ENCODE measurements at places on chromosomes 6 and 20.

- DNase-seq = no peak
Measured at GRCh38 chr6:112287577-112288225, 33.3 kb upstream of the LAMA4 start.

DNA sequence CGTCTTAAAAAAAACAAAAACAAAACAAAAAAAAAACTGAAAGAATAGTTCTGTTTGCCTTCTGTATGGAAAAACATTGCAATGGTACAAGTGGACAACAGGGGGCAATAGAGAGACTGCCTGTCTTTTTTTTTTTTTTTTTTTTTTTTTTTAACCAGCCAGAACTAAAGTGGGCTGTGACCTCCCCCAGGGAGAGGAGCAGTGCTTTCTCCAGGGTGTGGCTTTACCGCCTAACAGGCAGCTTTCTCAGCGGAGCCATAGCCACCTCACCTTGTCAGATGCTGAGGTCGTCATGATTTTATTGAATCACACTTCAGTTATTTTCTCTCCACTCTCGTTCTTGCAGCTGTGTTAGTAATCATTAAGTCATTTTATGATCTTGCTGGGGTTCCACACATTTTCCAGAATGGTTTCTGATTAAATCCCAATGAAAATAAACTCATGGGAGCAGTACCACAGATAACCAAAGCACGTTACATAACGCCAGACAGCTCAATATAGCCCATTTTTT is 78.4 kb downstream of the GMPR start:
- DNase-seq = no peak

DNA sequence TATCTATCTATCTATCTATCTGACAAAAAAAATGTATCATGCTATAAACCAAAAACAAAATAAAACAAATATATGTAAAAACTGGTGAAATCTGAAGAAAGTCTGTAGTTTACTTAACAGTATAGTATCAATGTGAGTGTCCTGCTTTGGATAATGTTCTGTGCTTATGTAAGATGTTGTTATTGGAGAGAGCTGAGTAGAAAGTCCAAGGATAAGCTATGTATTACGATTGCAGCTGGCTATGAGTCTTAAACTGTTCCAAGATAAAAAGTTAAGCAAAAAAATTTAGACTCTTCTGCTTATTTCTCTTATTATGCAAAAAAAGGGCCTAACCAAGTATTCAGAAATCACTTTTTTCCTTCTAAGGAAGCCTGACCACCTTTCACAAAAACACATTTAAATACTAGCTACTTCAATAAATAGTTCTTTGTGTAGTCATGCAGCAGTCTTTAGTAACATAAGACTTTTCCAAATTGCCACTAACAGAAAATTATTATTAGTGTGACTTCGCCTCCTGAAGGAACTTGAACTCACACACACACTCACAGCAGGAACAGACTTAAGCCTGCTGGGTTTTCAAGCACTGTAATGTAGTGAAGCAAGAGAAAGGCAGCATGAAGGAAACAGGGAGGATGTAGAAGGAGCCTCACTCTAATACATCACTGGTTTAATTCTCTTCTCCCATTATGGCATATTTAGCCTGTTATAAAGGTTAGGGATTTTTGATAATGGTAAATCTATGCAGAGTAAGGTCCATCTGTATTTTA is 265.8 kb upstream of the GJE1 start:
- DNase-seq = no peak

DNA sequence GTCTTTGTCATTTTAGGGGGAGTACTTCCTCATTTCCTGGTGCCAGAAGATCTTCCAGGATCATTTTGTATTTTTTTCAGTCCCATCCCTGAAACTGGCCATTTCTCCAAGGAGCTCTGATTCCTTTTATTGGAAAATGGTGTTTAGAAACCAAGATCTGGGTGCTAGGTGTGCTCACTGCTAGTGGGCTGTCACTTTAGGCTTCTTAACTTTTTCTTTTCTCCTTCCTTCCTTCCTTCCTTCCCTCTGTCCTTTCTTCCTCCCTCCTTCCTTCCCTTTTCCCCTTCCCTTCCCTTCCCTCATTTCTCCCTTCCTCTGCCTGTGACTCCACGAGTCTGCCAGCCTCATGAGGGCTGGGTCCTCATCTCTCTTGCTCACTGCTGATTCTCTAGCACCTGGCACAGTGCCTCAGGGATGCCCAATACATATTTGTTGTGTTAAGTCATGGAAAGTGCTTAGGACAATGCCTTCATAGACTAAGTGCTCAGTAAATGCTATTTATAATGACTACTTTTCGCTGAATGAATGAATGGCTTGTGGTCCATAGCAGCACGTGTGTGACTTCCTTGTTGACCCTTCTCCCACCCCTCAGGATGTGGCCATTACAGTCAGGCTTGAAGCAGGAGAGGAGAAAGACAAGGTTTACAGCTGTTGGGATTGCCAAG is 36.9 kb downstream of the APCDD1L start:
- DNase-seq = no peak

DNA sequence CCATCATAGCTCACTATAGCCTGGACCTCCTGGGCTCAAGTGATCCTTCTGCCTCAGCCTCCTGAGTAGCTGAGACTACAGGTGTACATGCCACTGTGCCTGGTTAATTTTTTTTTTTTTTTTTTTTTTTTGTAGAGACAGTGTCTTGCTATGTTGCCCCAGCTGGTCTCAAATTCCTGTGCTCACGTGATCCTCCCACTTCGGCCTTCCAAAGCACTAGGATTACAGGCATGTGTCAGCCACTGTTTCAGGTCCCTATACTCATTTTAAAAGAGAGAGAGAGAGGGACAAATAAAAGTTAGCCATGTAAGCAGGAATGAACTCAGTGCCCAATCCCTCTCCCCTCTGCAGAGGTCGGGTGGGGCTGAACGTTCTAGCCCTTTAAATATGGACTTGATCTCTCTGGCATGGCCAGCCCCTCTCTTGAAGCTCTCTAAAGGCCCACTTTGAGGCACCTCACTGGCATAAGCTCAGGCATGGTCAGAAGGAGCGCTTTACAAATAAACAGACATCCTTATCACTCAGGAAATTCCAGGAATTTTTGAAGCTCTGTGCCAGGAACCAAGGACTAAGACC is 9.0 kb upstream of the SERPINB1 start:
- DNase-seq = no peak

- no peak for DNase-seq
Measured at GRCh38 chr6:151783692-151784091, 23.8 kb upstream of the ESR1 start.

DNA sequence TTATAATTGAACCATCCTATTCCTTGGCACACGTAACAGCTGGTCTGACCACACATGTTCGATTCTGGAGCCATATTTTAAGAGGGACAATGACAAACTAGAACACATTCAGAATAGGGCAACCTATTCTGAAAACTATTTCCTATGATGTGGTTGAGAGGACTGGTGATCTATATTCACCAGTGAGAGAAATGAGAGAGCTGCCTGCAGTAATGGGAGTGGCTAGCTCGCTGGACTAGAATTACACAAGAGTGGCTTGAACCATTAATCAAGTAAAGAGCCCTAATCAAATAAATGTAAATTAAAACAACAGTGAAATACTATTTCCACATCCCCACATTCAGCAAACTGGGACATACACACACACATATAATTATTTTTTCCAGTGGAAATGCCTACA is 55.3 kb upstream of the LY86 start:
- no peak for DNase-seq

- no peak for DNase-seq
Measured at GRCh38 chr6:126570507-126570906, 230.6 kb downstream of the CENPW start.

DNA sequence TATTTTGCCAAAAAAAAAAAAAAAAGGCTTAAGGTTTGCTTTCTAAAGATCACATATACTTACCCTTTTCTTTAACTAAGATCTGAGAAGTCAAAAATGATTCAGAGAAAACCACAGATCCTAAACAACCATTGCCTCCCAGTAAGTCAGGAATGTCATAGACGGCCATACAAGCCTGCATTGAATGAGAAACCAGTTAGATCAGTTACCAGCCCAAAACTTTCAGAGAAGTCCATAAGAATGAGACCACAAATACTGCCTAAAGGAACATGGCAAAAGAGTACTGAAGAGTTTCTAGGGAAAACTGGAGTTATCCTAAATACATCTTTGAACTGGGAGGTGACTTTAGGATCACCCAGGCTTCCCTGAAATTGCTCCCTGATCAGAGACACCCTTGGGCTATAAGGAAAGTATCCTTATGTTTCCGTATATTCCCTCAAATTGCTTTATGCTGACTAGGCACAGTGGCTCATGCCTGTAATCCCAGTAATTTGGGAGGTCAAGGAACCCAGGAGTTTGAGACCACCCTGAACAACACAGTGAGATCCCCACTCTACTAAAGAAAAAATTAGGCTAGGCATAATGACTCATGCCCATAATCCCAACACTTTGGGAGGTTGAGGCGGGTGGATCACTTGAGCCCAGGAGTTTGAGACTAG is 79.4 kb upstream of the SLC4A11 start:
- no peak for DNase-seq

DNA sequence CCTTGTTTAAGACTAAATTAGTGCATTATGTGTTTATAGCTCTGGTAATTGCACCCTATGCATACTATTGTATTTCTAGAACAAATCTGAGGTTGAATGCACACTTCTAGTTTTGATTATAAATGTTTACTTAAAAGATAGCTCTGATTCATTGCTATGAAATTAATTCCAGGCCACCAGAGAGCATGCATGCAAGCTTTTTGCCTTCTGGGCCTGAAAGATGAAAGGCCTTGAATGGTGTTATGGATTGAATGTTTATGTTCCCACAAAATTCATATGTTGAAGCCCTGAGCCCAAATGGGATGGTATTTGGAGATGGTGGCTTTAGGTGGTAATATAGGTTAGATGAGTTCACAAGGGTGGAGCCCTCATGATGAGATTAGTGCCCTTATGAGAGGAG is 695.0 kb upstream of the MAP3K7 start:
- no peak for DNase-seq

DNA sequence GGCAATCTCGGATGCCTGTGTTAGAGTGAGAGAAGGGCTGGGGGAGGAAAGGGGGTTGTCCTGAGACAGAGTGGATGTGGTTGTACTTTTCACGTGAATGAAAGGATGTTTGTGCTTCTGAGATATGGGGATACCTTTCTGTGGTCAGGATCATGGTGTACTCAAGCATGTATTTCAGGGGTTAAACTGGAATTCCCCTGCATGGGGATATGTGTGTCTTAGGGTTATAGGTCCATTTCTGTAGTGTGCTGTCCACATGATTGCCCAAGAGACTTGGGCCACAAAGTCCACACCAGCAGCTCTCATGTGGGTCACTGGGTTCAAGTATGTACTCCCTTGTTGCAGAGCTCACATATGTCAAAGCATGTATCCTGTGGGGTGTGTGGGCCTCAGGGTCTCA is 10.5 kb downstream of the SYNGAP1 start:
- no peak for DNase-seq

GRCh38 chr6:45115696-45116095 is 212.4 kb upstream of the RUNX2 start:
- DNase-seq = no peak

- DNase-seq = no peak
Measured at GRCh38 chr6:162862462-162862861, 134.7 kb downstream of the PACRG start.

- no peak for DNase-seq
Measured at GRCh38 chr20:49288250-49288751, 10.4 kb upstream of the ZNFX1 start.

GRCh38 chr6:36848658-36849441 is 9.6 kb upstream of the CPNE5 start:
- DNase-seq = no peak

GRCh38 chr6:136766274-136766673 is 26.0 kb downstream of the MAP3K5 start:
- DNase-seq = no peak

DNA sequence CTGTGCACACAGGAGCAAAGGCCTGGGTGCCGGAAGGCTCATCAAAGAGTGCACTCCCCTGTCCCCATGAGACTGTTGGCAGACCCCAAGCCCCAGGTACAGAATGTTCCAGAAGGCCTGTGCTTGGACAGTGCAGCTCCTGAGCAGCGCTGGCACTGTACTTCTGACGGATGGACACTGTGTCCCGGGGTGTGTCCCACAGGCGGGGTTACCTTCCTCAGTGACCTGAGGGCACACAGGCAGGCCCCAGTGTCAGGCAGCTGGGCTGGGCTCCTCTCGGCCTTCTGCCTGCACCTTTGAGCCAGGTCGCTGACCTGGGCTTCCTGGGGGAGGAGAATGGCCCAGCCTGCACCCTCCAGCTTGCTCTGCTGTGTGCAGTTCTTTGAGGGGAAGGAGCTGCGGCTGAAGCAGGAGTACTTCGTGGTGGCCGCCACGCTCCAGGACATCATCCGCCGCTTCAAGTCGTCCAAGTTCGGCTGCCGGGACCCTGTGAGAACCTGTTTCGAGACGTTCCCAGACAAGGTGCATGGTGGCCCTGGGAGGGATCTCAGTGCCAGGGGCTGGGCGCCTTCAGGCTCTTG is 30.1 kb downstream of the PYGB start:
- DNase-seq = no peak

DNA sequence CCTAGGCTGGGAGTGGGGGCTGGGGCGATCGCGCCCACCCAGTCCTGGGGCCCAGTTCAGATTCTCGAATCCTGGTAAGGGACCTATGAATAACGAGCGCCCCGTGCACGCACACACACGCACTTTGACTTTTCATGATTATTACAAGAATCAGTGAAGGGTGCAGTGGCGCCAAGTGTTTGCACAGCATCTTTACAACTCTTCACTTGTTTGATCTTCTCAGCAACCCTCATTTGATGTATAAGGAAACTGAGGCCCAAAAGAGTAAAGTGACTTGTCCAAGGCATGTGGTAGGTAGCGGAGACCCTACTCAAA is 863 bp upstream of the LRFN2 start:
- no peak for DNase-seq

- DNase-seq = no peak
Measured at GRCh38 chr6:110534731-110535492, 58.5 kb upstream of the SLC22A16 start.

DNA sequence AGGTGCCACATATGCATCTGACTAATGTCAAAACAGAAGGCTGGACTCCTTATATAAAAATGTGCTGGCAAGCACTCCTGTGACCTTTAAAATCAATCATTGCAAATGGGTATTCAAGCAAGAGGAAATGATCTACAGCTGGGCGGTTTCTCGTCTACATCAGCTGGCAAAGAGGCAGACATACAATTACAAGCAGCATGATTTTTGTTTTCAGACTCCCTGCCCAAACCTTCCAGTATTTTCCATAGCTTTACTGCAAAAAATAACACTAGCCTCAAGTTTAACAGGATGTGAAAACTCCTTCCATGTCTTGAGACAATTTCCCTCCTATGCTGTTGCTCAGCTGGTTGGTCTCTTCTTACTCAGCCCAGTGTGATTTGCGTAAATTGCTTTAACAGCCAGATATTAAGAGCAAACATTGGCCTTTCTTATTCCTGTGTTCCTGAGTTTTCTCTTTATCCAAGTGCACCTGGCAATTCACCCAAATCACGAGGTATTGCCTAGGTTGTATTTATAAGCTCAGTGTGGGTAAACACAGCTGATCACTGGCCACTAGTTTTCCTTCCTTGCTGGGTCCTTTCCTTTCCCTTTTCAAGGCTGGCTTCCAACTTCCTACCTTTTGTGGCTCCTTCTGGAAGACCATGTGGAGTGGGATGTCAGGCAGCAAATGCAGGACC is 130.4 kb downstream of the MOXD1 start:
- DNase-seq = no peak
